ENCODE measurements at places on chromosomes 13 and 19.
A peak's percentile ranks its signal among the peaks of the same experiment; 100 is the strongest.

DNA sequence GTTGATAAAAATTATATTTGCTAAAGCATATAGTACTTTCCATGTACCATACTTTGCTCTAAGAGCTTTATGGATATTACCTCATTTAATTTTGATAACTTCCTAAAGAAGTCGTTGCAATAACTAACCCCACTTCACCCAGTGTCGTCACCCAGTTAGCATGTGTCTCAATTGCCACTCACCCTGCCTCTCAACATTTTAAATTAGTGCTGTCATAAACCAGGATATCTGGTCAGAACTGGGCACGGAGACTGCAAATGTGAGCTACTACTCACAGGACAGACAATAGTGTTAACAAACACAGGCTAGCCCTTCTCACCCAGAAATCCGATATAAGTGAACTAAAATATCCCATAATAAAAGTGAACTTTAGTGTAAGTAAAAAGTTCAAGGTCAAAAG is 430.6 kb downstream of the KLF12 start:
- no peak for DNase-seq

GRCh38 chr13:43434191-43434590 is 352.6 kb downstream of the ENOX1 start:
- DNase-seq, result no peak

DNA sequence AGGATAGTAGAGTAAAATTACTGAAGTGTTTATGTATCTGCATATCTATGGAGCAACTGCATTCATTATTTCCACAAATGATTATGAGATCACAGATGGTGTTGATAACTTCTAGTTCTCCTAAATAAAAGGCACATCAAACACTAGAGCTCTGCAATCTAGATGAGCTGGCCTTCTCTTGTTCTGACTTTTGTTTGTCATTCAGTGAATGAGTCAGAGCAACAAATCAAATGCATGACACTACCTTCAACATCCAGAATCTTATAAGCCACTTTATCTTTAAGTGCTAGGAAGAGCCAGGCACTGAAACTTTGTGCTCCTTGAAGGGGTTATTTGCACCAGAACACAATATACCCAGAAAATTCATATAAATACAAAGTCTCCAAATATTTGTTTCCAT is 456.0 kb downstream of the PCDH17 start:
- no peak for DNase-seq

DNA sequence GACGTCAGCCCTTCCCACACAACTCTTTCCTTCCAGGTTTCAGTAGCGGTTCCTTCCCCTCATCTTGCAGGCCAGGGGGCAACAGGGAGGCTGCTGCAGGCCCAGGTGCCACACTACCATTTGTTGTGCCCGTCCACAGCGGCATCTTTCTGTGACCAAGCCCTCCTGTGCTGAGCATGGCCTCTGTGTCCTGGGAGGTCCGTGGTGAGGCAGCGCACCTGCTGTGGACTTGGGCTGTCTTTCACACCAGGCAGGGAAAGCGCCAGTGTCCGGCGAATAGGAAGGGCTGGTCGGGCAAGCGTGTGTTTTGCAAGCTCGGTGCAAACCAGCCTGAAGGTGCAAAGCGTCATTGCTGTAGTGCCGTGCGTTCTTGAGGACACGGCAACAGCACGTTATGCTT is 21.4 kb downstream of the SLC15A1 start:
- no peak for DNase-seq

DNA sequence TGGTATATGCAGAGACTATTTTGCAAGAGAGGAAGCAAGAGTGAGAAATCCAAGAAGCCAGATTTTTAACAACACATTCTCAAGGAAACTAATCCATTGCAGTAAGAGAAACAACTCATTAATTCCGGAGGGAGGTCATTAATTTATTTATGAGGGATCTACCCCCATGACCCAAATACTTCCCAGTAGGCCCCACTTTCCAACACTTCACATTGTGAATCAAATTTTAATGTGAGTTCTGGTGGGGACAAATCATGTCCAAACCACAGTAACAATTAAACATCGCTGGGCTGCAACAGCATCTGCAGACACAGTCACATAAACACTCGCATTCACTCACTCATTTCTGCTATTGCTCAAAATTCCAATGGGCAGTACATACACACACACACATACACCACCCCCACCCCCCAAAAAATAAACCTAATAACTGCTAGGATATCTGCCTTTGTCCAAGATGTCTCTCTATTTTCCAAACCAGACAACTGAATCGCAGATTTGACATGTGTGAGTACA is 1483.7 kb downstream of the PCDH9 start:
- no peak for DNase-seq

DNA sequence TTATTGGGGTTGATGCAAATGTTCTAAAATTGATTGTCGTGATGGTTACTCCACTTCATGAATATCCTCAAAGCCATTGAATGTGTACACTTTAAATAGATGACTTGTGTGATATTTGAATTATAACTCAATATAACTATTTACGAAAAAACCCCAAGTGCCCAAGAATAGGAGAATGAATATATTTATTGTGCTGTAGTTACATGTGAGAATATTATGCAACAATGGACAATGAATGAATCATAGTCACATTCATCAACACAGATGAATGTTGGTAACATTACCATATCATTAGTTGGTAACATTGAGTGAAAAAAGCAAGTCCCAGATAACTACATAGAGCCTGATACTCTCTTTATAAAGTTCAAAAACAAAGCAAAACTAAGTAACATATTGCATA is 127.8 kb upstream of the UBL3 start:
- DNase-seq, result no peak

DNA sequence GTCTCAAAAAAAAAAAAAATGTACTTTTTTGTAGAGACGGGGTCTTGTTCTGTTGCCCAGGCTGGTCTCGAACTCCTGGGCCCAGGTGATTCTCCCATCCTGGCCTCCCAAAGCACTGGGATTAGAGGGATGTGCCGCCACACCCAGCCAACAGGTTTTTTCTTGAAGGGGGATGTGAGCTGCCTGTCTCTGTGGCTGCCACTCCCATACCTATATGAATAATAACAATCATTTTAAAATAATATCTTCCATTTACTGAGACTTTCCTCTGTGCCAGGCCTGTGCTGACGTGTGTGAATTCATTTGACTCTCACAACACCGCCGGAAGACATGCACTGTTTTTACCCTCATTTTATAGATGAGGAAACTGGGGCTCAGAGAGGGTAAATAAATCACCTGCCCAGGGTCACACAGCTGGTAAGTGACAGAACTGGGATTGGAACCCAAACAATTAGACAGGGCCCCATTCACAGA is 7.2 kb upstream of the BCL3 start:
- DNase-seq, result no peak

DNA sequence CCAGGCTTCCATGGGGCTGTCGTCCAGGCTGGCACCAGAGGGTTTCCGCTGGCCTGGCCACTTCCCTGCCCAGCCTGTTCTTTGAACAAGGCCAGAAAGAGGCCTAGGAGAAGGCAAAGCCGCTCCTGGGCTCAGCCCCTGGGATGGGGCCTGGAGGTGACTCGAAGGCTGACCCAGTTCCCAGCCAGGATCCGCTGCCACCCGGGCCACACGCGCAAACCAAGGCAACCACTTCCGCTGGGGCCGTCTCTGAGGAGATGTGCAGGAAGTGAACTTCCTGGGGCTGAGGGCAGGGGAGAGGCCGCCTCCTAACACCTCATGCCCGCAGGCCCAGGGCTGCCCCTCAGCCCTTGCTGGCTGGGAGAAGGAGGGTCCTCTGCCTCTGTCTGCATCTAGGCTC is 15.2 kb downstream of the PLEKHF1 start:
- peak; percentile 52 for DNase-seq

DNA sequence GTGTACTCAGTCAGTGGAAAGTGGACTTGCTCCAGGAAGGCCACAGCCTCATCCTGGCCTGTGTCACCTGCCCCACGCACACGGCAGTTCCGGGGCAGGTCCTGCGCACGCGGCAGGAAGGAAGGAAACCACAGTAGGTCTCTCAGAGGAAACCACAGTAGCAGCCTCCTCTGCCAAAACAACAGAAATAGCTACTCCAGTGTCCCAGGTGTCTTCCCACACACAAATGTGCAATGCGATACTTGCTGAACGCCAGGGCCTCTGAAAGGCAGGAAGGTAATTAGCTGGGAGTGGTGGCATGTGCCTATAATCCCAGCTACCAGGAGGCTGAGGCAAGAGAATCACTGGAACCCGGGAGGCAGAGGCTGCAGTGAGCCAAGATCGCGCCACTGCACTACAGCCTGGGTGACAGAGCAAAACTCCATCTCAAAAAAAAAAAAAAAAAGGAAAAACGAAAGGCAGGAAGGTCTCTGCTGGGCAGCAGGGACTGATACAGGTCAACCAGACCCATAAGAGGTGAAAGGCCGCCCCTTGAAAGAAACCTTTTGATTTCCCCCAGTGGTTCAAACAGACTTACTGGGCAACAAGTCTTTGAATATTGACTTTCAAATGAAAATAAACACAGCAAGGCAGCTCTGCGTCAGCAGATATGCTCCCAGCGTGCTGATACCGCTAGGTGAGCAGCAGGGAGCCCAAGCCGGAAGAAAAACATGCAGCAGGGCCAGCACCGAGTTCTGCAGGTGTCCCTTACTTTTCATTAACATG is 49.5 kb downstream of the CRYL1 start:
- DNase-seq, result peak; percentile 67

GRCh38 chr13:21039097-21039800 is 22.1 kb downstream of the LATS2 start:
- DNase-seq, result no peak

Measured in GM18507 (cell line).